ENCODE measurements at places on chromosomes 7 and 10. TPM values are rescaled to one million over a fixed set of nuclear protein-coding genes. Genes with fewer than 3 reads are reported as not detected.

The ZNF680 gene
- total RNA-seq, result 12.5 TPM

The PRSS37 gene
- total RNA-seq, result not detected

The SLC39A12 gene
- total RNA-seq, result not detected

- H3K27ac ChIP-seq, result no peak overlapping the region
- H3K4me3 ChIP-seq, result no peak overlapping the region
- DNase-seq, result no peak
Observed at GRCh38 chr7:123633553-123633952, 22.1 kb upstream of the LMOD2 start.

GRCh38 chr10:132946311-132946710, 3.9 kb upstream of the CFAP46 start:
- H3K4me1 ChIP-seq, result peaks cover 3% of the 10 kb centered on the region
- H3K4me3 ChIP-seq, result no peak overlapping the region
- no peak overlapping the region for H3K27ac ChIP-seq
- H3K36me3 ChIP-seq, result no peaks in the 10 kb centered on the region

All from activated CD4-positive, alpha-beta T cell treated with anti-CD3 and anti-CD28 coated beads for 36 hours (primary cell).